ENCODE measurements at places on chromosomes 6 and 20.

- DNase-seq, result peak; percentile 5
Observed at GRCh38 chr20:43187476-43188233, 2.1 kb downstream of the PTPRT start.

GRCh38 chr6:102066301-102066700, 672.8 kb downstream of the GRIK2 start:
- DNase-seq, result no peak

GRCh38 chr6:20922743-20923142, 388.5 kb downstream of the CDKAL1 start:
- DNase-seq, result no peak

GRCh38 chr6:145015739-145016558, 719.4 kb downstream of the EPM2A start:
- no peak for DNase-seq
